ENCODE measurements at places on chromosomes 5 and 9.

GRCh38 chr5:78647351-78647818 lies 1.2 kb downstream of the LHFPL2 start:
- DNase-seq = no peak

DNA sequence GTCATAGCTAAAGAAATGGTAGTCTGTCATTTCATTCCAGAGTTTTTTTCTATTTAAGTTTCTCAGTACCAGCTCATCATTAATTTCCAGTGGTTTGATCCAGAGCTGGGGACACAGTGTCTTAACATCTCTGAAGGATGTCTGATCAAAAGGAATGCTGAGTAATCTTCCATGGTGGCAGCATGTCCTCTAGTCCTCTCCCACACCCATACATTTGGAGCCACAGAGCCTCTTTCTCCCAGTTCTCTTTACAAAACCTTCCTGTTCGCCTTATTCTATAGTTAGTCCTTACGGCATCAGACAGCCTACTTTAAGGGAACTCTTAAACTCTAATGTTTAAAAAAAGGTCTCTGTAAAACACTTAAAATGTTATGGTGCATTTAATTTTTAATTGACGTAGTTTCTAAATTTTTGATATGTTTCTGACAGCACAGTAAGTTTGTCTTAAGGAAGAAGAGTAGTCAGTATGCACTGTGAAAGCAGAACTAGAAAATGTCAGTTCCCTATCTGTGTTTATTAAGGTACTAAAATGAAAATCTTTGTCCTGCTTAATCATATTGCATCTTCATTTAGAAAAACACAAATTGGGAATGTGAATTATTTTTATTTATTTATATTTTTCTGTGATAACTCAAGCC lies 96.8 kb downstream of the INIP start:
- DNase-seq = no peak

GRCh38 chr9:76001459-76001858 lies 111.0 kb downstream of the PCSK5 start:
- no peak for DNase-seq

DNA sequence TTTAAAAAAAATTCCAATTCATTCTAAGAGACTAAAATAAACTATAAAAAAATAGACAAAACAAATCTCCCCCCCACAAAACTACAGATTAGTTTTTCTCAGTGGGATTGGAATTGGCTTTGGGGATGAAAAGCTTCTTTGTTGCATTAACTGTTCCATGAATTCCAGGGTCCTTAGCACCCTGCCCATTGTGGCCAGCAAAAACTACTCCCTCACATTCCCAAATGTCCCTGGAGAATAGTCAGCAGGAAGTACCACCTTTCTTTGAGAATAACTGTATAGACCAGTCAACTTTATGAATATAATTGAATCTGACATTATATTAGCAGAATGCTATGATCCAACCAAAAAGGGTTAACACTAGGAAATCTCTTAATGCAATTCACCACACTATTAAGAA lies 147.9 kb downstream of the LPAR1 start:
- no peak for DNase-seq

DNA sequence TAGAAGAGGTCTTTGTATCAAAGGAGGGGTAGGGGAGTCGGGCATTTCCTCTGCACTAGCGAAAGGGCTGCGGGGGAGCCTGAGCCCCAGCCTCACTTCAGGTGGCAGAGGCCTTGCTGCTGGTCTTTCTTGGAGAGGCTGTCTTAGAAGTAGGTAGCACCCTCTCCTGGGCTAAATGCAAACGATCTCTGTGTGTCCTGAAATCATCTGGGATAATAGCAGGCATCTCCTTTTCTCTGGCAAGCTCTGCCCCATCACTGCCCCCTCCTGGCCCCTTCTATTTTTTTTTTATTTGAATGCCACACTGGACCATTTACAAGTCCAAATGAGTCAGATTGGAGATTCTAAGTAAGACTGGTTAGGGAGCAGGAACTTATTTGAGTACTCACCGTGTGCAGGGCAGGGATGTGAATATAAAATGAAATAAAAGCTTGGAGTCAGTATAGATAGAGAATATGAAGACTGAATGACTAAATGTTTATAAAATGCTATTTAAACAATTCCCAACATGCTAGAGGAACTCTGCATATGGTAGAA lies 137.1 kb downstream of the FGF1 start:
- no peak for DNase-seq

- DNase-seq = no peak
These were observed 14.3 kb downstream of the YTHDC2 start for GRCh38 chr5:113527746-113528145.

DNA sequence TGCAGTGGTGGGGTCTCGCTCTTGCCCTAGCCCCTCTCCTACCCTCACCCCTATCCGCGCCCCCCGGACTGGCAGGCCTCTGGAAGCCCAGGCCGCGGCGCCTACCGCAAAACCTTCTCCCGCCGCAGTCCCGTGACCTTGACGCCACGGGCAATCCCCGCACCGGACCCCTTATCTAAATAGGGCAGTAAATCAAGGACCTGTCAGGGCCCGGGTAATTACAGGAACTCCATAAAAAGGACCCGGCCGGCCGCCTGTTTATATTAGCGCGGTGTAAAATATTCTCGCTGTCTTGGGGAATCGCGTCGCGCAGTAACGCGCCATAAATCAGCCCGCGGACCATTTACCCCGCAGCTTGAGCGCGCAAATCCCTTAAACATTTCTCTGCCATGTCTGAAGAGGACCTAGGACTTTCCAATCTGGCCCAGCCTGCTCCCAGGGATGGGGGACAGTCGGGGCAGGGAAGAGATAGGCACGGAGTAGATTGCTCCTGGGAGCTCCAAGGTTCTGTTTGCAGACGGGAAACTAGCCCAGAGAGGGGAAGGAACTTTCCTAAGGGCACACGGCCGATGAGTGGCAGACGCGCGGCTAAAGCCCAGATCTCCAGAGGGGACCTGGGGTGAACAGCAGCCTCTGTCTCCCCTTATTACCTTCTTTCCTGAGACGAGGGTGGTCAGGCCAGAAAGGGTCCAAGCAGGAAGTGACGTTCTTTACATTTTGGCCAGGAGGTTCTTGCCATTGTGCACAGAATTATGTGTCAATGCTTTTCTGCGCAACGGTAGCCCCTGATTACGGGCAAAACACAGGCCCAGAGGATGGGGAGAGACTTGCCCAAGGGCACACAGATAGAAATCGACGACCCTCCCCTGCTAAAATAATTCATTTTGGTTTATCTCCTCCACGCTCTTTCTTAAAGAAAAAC lies 4.8 kb upstream of the HAND1 start:
- no peak for DNase-seq

- DNase-seq = no peak
These were observed 490.7 kb downstream of the CDH18 start for GRCh38 chr5:19497229-19497815.

- DNase-seq = no peak
These were observed 46.7 kb upstream of the RIOK2 start for GRCh38 chr5:97229688-97230285.

- no peak for DNase-seq
These were observed 100.4 kb downstream of the TRIM36 start for GRCh38 chr5:115069087-115069968.

- DNase-seq = no peak
These were observed 10.7 kb upstream of the CERCAM start for GRCh38 chr9:128409978-128410377.

GRCh38 chr9:127170103-127170502 lies 47.7 kb upstream of the ANGPTL2 start:
- DNase-seq = no peak

GRCh38 chr9:31908158-31908890 lies 476.1 kb upstream of the ACO1 start:
- DNase-seq = no peak

DNA sequence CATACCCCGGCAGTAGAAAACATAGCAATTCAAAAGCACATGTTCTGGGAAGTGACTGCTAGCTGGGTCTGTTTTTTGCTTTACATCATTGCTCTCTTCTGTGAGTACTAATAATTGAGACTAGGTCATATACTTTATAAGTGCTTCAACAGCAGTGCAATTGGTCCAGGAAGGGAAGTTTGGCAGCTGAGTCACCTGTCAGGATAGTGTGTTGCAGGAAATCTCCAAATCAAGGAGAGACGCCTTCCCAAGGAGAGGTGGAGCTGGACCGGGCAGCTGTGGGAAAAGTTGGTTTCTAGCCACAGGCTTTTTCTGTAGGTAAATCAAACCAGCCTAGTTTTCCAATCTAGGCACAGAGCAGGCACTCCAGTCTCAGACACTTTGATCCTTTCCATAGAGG lies 330.1 kb downstream of the ENC1 start:
- no peak for DNase-seq

DNA sequence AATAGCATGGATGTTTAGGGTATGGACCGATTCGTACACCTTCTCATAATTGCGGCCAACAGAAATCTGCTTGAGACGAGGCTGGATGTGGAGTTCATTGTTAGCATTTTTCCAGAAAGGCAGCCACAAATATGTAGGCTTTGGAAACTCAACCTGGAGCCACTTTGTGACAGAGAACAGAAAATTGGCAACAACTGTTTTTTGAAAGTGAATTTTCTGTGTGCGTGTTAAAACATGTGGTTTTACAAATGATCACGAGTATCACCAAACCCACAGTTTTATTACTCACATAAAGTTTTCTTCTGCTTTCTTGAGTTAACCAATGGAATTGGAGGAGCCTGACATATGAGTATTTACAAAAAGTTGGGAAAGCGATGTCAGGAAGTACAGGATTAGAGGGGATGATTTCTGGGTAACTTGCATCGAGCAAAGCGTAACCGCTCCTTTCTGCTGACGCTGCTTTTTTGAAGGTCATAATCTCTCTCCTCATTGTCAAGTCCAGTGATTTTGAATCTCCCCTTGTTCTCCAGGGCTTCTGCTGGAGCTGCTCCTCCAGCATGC lies 138.5 kb upstream of the TAF11L2 start:
- DNase-seq = no peak

DNA sequence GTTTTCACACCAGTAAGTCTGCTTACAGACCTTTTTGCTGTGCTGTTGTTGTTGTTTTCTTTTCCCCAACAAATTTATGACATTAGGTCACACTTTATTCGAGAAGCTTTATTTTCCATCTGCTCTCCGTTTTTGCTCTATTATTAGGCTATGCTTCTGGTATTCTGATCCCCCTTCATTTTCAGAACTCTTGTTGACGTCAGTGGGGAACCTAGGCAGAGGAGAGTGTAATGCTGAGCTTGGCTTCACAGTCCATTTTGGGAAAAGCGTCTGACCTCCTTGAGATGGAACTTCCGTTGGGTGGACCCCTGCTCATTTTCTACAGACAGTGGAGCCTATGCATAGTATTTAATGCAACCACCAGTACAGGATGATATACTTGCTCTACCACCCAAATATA lies 387.9 kb upstream of the MEF2C start:
- no peak for DNase-seq

DNA sequence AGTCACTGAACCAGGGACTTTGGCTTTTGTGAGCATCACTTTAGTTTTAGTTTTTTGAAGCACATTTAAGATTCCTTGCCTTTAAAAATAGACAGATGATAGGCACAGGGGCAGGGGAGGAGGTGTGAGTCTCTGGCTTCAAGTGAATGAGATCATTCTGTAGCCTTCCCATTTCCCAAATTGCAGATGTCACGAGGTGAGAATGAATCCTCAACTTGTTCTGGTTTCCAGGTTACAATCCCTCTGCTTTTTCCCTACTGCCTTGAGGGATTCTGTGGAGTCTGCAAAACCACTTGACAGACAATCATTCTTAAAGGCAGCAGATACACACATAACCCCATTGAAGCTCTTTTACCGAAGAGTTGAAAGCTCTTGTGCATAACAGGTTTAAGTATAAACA lies 332.4 kb downstream of the DMAC1 start:
- DNase-seq = no peak

GRCh38 chr5:133150909-133151544 lies 99.2 kb downstream of the HSPA4 start:
- no peak for DNase-seq

- no peak for DNase-seq
These were observed 17.3 kb upstream of the XPA start for GRCh38 chr9:97714435-97714834.

DNA sequence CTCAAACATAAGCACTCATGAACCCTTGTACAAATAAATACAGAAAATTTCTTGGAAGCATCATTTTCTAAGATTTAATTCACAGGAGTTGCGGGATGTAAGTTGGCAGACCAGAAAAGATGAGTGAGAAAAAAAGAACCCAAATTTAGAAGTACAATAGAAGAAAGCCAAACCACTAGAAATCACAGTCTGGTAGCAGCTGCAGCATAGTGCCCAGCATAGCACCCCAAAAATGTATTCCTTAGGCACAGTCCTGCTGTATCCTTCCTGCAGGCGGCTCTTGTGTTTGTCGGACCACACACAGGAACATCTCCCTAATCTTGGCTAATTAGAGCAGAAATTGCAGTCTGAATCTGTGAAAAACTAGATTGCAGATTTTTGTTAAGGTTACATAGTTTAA lies 208.5 kb upstream of the TRPM3 start:
- no peak for DNase-seq

- no peak for DNase-seq
These were observed 40.3 kb downstream of the ADAM19 start for GRCh38 chr5:157535042-157535865.

GRCh38 chr9:79408617-79409016 lies 163.1 kb upstream of the TLE4 start:
- DNase-seq = no peak

DNA sequence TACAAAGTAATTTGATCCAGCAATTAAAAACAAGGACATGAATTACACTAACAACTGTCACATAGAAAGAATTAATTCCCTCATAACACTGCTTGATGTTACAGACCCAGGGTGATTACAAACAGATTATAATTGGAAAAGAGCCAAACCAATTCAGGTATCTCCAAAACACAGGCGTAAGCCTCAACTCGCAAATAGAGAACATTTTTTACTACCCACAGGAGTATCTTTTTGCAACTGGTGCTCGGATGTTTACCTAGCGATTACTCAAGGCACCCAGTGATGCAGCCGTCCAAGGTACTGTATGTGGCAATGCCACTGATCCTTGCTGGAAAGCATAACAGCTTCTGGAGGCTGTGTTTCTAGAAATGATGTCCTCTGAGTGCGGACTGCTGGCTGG lies 386.1 kb upstream of the KIF2A start:
- no peak for DNase-seq

GRCh38 chr5:137269274-137269673 lies 229.9 kb downstream of the SPOCK1 start:
- no peak for DNase-seq

DNA sequence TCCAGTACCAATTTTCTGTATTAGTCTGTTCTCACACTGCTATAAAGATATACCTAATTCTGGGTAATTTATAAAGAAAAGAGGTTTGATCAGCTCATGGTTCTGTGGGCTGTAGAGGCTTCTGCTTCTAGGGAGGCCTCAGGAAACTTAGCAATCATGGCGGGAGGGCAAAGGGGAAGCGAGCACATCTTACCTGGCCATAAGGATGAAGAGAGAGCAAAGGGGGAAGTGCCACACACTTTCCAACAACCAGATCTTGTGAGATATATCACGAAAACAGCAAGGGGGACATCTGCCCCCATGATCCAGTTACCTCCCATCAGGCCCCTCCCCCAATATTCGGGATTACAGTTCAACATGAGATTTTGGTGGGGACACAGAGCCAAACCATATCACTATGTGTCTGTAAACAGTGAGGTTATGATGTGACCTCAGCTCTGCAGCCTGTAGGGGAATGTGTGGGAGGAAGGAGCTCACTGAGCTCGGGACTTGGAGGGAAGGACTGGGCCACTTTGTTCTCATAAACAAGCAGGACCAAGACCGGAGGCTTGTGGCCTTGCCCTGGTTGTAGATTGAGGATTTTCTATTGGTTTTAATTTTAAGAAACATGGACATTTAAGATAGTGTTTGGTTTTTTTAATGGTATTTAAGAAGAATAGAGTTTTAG lies 85.2 kb downstream of the EHMT1 start:
- no peak for DNase-seq

Data from effector memory CD4-positive, alpha-beta T cell (primary cell).